Stomach (tissue), 19 donors: ENCODE measurements at places on chromosomes 4 and X.
A peak's percentile ranks its signal among the peaks of the same experiment; 100 is the strongest.

- DNase-seq = no peak
Observed at GRCh38 chr4:22778547-22779163, 85.9 kb downstream of the GBA3 start.

DNA sequence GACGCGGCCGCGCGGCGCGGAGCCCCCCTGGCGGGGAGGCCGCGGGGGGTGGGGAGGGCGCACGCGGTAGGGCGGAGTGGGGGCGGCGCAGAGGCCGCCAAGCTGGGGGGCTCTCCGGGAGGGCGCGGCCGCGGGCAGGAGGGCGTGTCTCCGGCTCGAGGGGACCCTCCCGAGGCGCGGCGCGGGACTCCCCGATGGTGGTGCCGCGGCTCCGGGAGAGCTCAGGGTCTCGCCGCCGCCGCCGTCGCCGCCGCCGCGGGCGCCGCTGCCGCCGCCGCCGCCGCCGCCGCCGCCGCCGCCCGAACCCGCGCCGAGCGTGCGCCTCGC is 165 bp upstream of the PTCHD1 start:
- DNase-seq = no peak

- no peak for DNase-seq
Observed at GRCh38 chr4:158535130-158535614, 13.5 kb downstream of the RXFP1 start.

- no peak for DNase-seq
Observed at GRCh38 chrX:100408713-100409609, 1.1 kb downstream of the PCDH19 start.

- DNase-seq = no peak
Observed at GRCh38 chrX:48689208-48689920, 5.8 kb downstream of the WAS start.

GRCh38 chrX:30653415-30654131 is at the start of gene GK:
GK (plus strand) TSS chrX:30653423; CDS start chrX:30653538, 115 bp downstream.
- no peak for DNase-seq

- peak; percentile 15 for DNase-seq
Observed at GRCh38 chr4:41454423-41454822, 83.5 kb upstream of the LIMCH1 start.
